Pulmonary artery endothelial cell (primary cell): ENCODE measurements at places on chromosomes 11 and 22.

GRCh38 chr11:130829920-130830511, 86.3 kb downstream of the SNX19 start:
- DNase-seq: no peak

- DNase-seq: no peak
These were observed 10.0 kb downstream of the UPB1 start for GRCh38 chr22:24504956-24505736.

DNA sequence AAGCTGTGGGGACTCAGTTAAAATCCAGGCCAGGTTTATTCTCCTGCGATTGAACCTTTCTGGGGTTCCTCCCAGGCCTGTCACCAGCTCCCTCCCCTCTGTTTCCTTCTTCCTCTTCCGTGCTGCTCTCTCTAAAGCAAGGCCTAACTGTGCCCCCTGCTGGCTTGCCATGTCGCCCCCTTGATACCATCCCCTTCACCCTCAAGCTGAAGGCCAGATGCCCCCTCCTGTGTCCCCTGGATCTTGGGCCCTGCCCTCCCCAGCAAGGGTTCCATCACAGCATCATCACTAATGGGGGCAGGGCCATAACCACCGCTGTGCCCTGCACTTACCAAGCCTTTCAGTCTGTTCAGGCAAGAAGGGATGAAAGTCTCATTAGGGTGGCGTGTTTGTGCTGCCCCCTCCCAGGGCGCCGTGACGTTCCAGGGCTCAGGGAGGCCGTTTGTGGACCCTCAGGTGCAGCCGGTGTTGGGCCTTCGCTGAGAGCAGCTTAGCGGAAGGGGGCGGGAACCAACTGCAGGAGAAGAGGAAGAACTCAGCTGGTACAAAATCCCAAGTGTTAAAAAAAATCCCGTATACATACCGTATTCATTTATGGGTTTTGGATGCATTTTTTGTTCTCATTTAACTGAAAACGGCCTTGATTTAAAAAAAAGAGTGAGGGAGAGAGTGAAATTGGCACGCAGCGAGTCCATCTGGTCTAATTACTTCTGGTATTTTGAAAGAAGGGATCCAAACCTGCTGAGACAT, 69.9 kb downstream of the MPPED1 start:
- no peak for DNase-seq

DNA sequence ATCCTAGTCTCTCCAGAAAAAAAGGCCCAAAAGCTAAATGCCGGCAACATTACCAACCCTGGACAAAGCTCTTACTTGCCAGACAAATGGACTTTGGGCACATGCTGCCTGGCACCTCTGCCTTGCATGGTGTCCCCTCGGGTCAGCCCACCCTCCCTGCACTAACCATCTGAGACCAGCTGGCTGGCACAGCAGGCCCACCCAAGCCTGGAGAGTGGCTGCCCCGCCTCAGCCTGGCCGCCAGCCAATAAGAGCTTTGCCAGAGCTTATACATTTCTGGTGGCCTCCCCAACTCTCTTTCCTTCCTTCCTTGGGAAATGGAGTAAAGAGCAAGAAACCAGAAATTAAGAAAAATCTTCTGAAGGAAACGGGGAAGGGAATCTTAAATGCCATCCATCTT, 24.5 kb downstream of the MCHR1 start:
- no peak for DNase-seq

GRCh38 chr22:19506212-19506611, 18.0 kb downstream of the CLDN5 start:
- no peak for DNase-seq

GRCh38 chr22:43110444-43110926, at the start of gene BIK:
BIK (plus strand) TSS chr22:43110750; CDS start chr22:43124023, 13,273 bp downstream.
- no peak for DNase-seq

DNA sequence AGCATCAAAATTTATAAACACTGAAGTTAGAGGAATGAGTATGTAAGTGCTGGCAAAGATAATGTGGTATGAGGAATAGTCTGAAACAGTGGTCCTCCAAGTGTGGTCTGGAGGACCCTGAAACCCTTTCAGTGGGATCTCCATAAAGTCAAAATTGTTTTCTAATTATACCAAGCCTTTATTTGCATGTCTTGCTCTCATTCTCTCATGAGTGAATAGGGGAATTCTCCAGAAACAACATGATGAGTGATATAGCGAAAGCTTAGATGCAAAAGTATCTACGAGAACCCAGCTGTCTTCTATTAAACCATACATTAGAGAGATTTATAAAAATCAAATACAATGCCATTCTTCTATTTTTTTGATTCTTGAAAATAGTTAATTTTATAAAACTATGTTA, 145.0 kb upstream of the RAG2 start:
- DNase-seq: no peak

GRCh38 chr11:61067782-61068446, 34.4 kb upstream of the CD5 start:
- DNase-seq: no peak

- no peak for DNase-seq
These were observed 23.1 kb upstream of the GNAZ start for GRCh38 chr22:23047265-23047664.

- DNase-seq: peak; percentile 15
These were observed 94.2 kb upstream of the TBCEL start for GRCh38 chr11:120929664-120930154.

DNA sequence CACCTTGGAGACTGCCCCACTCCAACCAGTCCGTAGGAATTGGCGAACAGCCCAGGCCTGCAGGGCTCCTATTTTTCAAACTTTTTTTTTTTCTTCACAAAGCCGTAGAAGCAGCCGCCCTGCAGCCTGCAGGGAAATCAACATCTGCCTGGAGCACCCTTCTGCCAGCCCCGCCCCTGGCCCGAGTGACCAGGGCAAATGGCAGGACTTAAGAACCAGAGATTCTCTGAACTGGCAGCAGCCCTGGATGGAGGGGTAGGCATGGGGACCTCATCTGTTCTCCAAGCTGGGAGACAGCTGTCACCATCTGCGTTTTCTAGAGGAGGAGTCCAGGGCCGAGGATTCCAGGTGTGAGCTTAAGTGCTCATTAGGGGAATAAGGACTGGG, 5.6 kb downstream of the SCN2B start:
- no peak for DNase-seq

DNA sequence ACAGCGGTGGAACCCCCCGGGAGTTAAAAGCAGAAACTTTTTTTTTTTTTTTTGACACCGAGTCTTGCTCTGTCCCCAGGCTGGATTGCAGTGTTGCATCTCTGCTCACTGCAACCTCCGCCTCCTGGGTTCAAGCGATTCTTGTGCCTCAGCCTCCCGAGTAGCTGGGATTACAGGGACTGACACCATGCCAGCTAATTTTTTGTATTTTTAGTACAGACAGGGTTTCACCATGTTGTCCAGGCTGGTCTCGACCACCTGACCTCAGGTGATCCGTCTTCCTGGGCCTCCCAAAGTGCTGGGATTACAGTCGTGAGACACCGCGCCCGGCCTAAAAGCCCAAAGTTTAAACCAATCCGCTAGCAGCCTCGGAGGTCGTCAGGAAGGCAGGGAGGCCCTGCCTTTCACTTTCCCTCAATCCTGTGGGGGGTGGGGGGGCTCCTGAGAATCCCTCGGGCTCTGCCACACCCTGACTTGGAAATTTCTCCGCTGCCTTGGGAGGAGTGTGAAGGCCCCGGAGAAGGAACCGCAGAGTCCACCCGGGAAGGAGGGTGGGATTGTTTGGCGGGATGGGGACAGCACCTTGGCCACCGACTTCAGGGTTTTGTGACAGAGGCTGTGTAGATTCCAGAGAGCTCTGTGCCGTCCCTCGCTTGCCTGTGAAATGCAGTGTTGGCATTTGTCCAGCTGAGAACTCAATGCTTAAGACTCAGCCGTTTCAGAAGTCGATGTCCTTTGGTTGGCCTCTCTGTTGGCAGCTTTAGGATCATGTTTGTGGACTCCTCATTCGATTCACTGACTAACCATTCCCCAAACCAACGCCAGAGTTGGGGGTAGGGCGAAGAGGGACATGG, 1.0 kb downstream of the ARHGAP8 start:
- DNase-seq: no peak

GRCh38 chr11:2547806-2548205, 103.0 kb downstream of the KCNQ1 start:
- no peak for DNase-seq

DNA sequence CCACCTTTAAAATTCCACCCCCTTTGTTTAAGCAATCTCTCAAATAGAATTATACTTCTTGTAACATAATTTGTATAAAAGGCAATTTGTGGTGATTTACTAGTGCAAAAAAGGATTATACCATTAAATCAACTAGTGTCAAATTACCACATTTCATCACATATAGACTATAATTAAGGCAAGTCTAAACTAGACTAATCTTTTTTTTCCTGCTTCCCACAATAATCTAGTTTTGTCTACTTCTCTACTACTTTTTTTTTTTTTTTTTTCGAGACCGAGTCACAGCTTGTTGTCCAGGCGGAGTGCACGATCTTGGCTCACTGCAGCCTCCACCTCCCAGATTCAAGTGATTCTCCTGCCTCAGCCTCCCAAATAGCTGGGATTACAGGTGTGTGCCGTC, 36.1 kb upstream of the FZD4 start:
- DNase-seq: no peak

DNA sequence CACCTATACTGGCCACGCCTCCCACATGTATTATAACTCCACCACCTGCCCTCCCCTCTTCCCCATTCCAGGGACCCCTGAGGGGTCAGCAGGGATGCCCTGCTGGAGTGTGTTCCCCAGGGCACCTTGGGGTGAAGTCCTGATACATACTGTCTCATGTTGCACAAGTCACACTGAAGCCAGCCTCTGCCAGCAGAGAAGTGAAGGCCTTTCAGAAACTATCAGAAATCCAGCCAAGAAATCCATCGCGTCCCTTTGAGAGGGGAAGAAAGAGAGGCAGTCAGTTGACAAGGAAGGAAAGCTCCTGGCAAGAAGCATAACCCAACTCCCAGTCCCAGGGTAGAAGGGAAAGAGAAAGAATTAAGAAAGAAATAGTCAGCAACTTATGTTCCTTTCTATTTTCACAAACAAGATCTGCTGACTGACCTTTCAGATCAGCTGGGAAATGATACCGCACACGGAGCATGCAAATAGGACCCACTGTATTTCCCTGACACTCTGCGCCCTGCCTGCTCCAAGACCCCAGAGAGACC, 45.2 kb downstream of the SC5D start:
- no peak for DNase-seq

DNA sequence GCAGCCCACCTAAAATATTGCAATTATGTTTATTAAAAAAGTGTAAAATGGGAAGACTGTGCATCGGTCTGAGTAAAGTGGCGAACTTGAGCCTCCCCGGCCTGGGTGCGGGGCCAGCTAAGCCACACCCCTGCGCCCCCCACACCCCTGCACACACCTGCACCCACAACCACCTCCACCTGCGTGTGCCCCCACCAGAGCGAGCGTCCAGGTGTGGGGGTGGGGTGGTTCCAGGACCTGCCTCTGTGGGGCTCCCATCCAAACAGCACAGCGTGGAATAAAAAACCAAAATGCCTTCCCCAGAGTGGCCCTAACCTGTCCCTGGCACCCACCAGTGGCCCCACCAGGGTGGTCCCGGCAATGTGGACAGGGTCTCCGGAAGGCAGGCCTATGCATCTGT, 30.1 kb upstream of the CARS1 start:
- no peak for DNase-seq

DNA sequence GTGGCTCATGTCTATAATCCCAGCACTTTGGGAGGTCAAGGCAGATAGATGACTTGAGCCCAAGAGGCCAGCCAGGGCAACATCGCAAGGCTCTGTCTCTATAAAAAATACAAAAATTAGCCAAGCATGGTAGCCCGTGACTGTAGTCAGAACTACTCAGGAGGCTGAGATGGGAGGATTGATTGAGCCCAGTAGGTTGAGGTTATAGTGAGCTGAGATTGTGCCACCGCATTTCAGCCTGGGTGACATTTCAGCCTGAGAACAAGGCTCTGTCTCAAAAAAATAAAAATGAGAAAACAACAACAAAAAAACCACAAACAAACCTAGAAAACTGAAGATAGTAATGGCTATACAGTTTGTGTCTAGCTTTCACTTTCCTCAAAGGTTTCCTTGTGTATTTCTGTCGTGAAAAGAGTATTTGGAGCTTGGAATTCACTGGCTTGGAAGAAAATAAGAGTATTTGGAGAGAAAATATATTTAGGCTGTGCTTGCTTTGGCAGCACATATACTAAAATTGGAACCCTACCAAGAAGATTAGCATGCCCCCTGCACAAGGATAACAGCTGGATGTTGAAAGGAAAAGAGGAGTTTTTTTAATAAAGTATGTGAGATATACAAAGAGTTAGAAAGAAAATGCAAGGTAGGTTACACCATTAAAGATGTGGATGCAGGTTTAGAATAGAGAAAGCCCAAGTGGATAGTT, 3.9 kb upstream of the BIRC3 start:
- DNase-seq: no peak

GRCh38 chr11:36142439-36142838, 146.8 kb downstream of the COMMD9 start:
- DNase-seq: no peak

DNA sequence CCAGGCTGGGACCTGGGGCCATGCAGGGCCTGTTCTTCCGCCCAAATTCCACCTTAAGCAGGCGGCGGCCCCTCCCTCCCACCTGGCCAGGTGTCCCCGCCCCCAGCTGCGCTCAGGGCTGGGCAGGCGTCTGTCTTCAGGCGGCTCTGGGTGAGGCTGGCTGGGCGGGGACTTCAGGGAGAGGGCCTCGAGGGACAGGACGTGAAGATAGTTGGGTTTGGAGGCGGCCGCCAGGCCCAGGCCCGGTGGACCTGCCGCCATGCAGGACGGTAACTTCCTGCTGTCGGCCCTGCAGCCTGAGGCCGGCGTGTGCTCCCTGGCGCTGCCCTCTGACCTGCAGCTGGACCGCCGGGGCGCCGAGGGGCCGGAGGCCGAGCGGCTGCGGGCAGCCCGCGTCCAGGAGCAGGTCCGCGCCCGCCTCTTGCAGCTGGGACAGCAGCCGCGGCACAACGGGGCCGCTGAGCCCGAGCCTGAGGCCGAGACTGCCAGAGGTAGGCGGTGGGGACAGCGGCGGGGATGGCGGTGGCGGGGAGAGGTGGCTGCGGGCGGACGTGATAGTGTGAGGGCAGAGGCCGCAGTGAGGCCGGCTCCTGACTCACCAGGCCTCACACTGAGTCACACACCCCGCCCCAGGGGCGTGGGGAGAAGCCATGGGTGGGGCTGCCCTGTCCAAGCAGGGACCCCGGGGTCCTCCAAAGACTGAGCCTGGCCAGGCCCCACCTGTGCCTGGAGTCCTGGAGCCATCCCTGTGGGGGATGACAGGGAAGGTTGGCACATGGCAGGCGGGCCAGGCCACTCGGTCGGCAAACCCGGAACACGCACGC, at the start of gene PKP3:
Gene PKP3, plus strand, starts transcription at position 176 of the 824 bp plus-strand sequence. Its CDS starts 84 bp downstream, at position 260.
- DNase-seq: no peak

DNA sequence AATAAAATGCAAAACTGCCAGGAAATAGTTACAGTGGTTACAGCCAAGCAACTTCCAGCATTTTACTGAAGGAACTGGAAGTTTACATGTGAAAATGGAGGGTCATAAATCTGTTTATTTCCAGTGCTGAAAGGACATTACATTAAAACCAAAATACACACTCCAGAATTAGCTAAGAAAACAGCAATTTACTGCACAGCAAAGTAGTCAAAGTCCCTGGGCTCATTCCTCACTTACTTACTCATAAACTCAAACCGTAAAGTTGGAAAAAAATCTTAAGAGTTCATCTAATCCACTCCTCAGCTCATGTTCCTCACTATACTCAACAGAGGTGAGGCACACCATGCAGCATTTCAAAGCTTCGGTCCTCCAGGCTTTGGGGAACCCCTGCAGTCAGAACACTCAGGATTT, 17.4 kb downstream of the CTSC start:
- DNase-seq: no peak

- DNase-seq: no peak
These were observed at the start of gene PLAAT4 for GRCh38 chr11:63536669-63537292. PLAAT4 (plus strand) TSS chr11:63536808; CDS start chr11:63536869, 61 bp downstream.
